Stimulated activated CD4-positive, alpha-beta T cell treated with anti-CD3 and anti-CD28 coated beads, Interleukin-1b, Interleukin-23, amount 100 ng/mL, for 48 hours (primary cell): ENCODE measurements at places on chromosomes 4 and X.

GRCh38 chr4:100605144-100605543, 87.3 kb upstream of the EMCN start:
- no peak for DNase-seq

- DNase-seq = no peak
Observed at GRCh38 chr4:145061318-145061920, 36.6 kb downstream of the ANAPC10 start.

- no peak for DNase-seq
Observed at GRCh38 chr4:185738820-185739219, 73.2 kb downstream of the SORBS2 start.

- no peak for DNase-seq
Observed at GRCh38 chrX:110646386-110646785, 149.2 kb downstream of the CHRDL1 start.

DNA sequence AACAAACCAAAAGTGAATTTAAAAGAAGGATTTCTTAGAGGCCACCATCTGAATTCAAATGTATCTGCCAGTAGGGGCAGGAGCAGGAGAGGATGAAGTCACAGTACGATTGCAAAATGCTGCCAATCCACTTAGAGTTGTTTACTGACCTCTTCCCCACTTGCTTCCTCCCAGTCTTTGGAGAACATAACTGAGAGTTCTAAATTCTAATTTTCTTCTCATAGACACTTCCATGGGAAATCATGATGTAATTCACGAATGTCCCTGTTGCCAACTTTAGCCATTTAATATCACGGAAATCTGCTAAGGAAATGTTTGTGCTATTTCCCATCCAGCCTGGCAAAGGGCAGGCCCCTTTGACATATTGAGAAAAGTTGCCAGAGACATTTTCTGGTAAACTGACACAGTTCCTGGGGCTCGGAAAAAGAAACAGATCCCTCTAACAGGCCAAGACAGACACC, 33.6 kb upstream of the NOCT start:
- no peak for DNase-seq

- no peak for DNase-seq
Observed at GRCh38 chrX:137988470-137988869, 422.5 kb downstream of the ZIC3 start.

DNA sequence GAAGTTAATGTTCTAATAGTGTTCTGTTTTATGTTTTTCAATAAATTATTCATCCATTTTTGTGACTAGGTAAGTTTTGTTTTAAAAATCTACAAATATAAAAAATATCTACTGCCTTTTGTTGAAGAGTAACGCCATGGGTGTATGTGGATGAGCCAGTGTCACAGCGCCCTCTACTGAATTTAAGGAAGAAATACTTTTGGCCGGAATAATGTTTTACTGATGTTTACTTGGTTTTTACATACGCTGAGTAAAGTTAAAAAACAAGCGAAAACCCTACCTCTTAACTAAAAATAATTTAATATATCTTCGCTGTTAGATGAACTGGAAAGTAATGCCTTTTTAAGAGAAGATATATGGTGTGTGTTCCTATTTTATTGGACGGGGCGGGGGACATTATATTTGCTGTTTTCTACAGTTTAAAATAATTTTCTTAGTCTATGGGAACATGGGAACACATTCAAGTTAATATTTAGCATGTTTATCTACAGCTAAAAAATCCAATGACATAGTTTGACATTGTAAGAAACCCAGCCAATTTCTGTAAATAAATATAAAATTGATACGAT, 86.1 kb downstream of the CPE start:
- no peak for DNase-seq

DNA sequence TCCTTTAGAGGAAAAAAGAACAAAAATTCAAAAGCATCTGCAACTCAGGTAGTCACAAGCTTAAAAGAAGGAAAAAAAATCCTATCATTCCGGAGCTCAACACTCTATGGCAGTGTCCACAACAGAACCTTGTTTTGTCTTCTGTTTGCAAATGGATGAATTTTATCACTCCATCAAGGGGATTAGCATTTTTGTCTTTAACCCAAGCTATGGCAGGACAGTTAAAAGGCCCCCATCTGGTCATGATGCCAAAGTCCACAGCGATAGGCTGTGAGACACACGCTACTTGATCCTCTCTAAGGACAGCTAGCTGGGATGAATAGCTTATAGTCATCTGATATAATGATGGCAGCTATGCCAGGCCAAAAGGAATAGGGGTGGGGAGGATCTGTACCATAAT, 16.6 kb downstream of the AMER1 start:
- DNase-seq = no peak

DNA sequence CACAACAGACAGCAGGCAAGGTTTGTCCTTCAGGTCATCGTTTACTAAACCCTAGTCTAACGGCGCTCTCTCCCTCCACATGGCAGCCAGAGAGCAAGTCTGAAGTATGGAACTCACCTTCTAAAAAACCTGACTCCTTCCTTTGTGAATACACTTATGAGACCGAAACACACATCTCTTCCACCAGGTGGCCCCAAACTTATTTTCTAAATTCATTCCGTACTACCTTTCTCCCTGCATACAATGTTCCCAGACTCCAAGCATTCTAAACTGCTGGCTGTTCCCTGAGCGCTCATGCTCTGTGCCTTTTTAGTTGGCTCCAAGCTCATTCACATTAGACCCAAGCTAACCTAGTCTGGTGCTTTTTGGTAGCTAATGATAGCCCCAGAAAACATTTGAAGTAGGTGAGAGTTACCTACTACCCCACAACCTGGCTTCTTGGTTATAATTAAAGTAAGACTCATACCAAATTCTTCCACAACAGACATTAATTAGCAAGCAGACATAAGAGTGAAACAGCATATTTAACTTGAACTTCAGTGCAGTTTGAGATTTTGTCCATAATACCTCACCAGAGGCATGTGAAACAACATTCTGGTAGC, 67.6 kb upstream of the DCLK2 start:
- DNase-seq = no peak
